ENCODE measurements at places on chromosomes 5 and 9.

DNA sequence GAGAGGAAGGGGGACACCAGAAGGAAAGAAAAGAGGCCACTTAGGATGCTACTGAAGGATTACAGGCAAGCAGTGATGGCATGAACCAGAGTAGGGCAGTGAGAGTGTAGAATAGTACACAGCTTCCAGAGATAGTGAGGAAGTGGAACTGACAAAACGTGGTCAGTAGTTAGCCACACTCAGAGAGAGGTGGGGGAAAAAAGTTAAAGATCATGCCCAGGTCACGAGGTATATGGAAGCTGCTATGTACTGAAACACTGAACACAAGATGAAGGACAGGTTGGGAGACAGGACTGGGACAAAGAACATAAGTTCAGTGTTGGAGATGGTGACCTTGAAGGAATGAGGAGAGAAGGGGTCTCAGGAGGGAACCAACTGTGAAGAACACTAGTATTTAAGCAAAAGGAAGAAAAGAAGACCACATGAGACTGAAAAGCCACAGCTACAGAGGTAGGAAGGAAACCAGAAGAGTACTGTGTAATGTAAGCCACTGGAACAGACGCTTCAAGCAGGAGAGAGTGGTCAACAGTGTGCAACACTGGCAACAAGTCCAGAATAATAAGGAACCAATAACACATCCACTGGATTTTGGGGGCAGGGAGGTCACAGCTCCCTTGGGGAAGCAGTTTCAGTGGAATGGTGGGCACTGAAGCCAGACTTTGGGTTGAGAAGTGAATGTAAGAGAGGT is 45.5 kb downstream of the ELL2 start:
- no peak for DNase-seq

- no peak for DNase-seq
Measured at GRCh38 chr5:166358127-166358830, 1933.2 kb upstream of the WWC1 start.

- no peak for DNase-seq
Measured at GRCh38 chr5:154559398-154560276, 81.6 kb upstream of the HAND1 start.

DNA sequence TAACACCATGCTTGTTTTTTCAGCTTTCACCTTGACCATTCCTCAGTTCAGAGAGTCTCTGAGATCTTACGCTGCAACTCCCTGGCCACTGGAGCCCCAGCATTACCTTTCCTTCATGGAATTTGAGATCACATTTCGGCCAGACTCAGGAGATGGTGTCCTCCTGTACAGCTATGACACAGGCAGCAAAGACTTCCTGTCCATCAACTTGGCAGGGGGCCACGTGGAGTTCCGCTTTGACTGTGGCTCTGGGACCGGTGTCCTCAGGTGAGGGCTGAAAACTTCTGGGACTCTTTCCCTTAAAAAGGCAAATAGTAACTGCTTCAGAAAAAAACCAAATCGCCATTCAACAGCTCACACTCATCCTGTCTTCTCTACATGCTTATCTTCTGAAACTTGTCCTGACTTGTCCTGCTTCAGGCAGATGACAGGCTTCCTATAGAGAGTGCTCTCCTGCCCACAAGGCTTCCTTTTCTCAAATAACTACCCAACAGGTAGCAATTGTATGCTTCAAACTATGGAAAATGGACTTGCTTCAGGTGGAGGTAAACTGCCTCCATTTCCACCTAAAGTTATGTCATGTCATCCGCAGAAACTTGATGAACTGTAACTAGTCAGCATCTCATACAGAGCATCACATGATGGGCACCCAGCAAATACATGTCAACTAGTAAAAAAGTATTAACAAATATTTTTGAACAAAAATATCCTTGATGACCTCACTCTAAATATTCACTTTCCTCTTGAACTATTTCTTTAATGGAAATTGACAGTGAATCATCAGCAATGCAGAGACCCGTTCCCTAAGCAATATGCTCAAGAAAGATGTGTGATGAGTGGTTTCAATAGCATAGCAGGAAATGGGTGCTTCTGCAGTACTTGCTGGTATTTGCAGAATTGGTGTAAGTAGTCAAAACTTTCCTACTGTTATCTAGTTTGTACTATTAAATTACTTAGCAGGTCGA is 129.2 kb downstream of the LIFR start:
- DNase-seq = no peak

- DNase-seq = no peak
Measured at GRCh38 chr5:54460181-54460919, 4.9 kb downstream of the HSPB3 start.

- DNase-seq = no peak
Measured at GRCh38 chr5:89401012-89401411, 518.0 kb upstream of the MEF2C start.

GRCh38 chr9:133609311-133610098 is at the start of gene FAM163B:
Gene FAM163B, minus strand, starts transcription at chr9:133609389. Its CDS starts 29,166 bp downstream, at chr9:133580223.
- no peak for DNase-seq

DNA sequence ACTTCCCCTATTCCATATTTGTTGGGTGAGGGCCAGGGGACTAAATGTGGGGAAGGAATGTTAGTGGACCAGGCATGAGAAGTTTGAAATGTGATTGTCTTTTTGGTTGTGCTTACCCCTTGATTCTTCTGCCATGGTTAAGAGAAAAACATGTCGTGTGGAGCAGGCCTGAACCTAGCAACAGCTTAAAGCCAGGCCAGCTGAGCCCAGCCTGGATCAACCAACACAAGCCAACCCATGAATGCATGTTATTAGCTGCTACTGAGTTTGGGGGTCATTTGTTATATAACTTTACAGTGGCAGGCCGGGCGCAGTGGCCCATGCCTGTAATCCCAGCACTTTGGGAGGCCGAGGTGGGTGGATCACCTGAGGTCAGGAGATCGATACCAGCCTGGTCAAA is 52.4 kb upstream of the TRIO start:
- DNase-seq = no peak

DNA sequence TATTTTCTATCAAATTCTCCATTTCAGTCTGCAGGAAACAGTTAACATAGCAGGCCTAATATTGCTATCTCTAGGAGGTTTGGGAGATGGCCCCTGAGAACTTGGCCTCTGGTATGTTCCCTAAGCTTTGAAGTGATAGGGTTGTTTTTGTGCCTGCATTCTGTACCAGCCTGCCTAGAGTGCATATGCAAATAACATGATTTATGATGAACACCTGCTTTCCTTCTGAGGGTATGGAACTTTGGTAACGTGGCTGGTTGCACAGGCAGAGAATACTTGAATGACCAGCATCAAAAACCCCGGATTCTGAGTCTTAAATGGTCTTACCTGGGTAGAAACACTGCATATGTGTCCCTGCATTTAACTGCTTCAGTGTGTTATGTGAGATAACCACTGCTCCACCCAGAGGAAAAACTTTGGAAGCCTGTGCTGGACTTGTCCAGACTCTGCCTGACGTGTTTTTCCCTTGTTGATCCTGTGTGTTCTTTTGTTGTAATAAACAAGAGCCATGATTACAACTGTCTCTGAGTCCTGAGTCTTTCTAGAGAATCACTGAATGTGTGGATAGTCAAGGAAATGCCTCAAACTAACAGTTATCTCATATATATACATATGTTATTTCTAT is 111.3 kb upstream of the ABCA1 start:
- no peak for DNase-seq

- DNase-seq = no peak
Measured at GRCh38 chr9:125956102-125956501, 208.9 kb downstream of the PBX3 start.

DNA sequence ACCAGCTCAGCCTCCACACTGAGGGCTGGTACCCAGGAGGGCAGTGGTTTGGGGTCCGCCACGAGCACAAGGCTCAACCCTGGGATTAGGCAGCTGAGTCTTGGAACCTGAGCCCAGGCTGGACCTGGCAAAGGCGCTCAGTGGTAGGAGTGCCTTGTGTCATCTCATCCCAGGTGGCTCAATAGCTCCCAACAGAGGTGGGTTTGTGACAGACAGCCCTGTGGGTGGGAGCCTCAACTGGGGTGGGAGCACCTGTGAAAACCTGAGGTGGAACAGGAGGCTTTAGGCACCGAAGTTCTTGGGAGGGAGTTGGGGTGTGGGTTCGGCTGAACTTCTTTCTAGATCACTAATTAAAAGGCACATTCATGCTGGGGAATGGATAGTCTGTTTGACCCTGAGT is 35.2 kb upstream of the SMU1 start:
- DNase-seq = no peak

GRCh38 chr5:170484847-170485615 is 18.8 kb upstream of the KCNIP1 start:
- DNase-seq = no peak

- no peak for DNase-seq
Measured at GRCh38 chr9:93308158-93308602, 124.2 kb downstream of the WNK2 start.

DNA sequence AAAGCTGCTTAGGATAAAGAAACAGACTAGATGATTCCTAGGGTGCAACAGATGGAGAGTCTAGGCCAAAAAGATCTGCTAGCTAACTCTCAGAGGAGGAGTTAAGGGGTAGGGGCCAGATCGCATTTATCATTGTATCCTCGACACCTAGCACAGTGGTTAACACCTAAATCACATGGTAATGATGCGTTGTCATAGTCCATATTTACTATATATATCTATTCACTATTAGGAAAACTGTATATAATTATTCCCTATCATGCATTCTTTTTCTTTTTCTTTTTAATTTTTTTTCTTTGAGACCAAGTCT is 92.8 kb upstream of the SLC44A1 start:
- no peak for DNase-seq

- no peak for DNase-seq
Measured at GRCh38 chr9:129632460-129632859, 6.5 kb downstream of the NTMT1 start.

DNA sequence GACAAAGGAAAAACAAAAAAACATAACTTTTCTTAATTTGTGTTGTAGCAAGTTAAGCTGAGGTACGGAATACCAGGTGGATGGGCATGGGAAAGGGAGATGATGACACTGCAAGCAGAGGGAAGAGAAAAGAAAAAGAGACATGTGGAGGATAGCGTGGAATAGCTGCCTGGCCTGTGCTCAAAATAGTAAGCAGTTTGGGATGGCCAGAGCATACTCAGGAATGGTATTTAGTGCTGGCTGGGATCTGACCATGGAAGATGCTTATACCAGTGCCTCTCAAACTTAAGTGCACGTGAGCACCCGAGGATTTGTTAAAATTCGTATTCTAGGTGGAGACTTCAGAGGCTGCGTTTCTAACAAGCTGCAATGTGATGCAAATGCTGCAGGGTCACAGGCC is 41.3 kb downstream of the LNPEP start:
- DNase-seq = no peak

Measured in esophagus squamous epithelium (tissue), 5 donors.